ENCODE measurements at places on chromosomes 2 and 18. TPM values are rescaled to one million over a fixed set of nuclear protein-coding genes. Genes with fewer than 3 reads are reported as not detected.
A peak's percentile ranks its signal among the peaks of the same experiment; 100 is the strongest.

DNA sequence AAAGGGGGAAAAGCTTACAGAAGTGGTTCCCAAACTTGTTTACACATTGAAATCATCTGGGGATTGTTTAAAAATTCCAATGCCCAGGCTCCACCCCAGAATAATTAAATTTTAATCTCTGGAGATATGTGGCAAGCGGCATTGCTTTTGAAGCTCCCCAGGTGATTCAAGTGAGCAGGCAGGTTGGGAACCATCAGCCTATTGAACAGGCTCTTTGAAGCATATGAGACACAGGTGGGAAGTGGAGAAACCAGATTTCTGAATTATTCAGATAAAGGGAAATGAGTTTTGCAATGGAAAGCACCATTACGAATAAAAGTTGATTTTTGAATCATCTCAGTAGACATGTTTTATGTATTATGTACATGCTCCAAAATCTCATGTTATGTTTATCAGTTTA is 57.6 kb upstream of the NOSTRIN start:
- no peak for DNase-seq

GRCh38 chr2:200619279-200619678 is 33.5 kb downstream of the AOX1 start:
- peak; percentile 62 for DNase-seq

DNA sequence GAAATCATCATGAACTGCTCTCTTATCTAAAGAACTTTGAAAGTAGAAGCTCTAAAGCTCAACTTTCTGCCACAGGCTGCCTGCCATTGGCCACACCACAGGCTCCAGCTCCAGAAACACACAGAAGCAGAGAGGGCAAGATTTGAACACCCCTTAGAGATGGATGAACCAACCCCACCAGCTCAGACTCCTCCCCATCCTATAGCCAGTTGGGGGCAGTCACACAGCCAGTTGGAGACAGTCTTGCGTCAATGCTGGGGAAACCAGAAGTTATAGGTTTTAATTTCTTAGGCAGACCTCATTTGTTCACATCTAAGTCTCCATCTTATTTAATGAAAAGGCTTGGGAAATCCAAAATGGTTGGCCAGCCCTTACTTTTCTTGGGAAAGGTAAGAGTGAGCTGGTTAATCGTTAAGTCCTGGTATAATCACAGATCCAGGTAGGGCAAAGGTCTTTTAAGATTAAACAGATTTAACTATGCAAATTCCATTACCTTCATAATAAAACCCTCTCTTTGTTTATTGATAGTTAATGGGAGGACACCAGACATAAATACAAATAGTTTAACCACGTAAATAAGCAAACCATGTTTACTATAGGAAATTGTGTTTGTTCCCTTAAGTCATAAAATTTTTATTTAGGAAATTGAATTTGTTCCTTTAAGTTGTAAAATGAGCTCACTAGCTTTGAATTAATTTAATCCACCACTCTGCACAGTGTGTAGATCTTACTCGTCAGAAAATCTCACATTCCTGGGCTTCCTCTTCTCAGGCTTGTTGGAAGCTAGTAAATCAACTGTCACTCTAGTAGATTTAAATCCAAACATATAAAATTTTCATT is 28.0 kb downstream of the MRO start:
- DNase-seq, result no peak

GRCh38 chr2:125169022-125169763 is 1144.1 kb downstream of the CNTNAP5 start:
- no peak for DNase-seq

GRCh38 chr2:105773568-105773967 is 28.9 kb downstream of the NCK2 start:
- DNase-seq, result no peak

GRCh38 chr2:20880221-20880771 is 57.4 kb upstream of the LDAH start:
- DNase-seq, result peak; percentile 4

KATNAL2 gene
- 2.0 TPM for total RNA-seq

DNA sequence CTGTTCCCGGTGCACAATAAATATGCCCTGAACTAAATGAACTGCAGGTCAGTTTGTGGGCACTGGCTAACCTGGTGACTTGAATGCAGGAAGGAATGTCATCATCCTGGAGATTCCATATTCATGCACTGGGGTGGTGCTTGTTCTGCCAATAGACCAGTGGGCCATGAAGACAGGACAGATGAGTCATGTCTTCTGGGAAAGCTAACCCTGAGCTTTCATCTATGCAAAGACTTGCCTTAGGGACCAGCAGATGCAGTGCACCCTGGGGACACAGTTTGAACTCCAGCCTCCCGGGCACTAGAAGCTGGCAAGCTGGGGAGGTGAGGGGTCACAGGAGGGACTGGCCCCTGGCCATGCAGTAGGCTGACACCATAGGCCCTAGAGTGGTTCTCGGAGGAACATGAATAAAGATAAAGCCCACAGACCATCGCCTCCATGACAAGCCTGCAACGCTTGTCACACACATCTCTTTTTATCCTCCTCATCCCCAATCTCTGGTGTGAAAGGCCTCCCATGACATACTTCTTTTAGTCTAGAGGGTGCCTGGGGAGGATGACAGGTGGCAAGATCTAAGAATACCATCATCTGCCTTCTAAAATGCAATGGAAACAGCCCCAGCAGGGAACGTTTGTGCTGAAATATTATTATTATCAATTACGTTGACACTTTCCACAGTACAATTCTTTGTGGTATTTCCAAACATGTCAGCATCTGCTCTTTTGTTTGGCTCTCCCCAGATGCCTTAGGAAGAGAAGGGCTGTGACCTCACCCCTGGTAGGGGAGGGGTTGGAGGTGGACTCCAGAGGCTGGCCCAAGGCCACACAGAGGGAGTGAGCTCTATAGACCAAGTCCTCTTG is 267.4 kb upstream of the RAB6C start:
- DNase-seq, result no peak

ESCO1 gene
- total RNA-seq, result 17.5 TPM

IL1F10 gene
- not detected for total RNA-seq

GRCh38 chr2:19120941-19121750 is 237.3 kb downstream of the OSR1 start:
- peak; percentile 96 for DNase-seq

DNA sequence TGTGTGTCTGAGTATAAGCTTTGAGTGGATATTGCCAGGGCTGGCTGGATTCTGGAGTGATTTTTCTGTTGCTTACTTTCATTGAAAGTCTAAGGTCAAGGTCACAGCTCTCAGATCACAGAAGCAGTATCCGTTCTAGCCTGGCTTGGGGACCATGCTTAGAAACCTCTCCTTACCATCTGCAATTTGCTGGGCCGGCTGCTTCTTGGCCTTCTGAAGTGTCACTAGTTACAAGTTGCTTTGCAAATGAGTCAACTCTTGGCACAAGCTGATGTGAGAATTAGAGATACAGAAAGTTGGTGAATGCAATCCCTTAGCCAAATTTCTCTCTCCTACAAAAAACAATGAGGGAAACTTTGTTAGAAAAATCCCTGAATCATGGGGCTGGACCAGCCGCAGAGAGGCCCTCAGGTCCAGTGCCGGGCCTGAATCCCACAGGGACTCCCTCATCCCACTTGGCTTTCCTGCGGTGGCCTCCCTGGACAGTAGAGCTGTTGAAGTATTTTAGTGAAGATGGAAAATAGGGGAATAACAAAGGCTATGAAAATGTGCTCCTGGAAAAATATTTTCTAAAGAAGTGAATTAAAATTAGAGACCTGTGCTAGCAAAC is 92.7 kb upstream of the CNGA3 start:
- DNase-seq, result no peak

DNA sequence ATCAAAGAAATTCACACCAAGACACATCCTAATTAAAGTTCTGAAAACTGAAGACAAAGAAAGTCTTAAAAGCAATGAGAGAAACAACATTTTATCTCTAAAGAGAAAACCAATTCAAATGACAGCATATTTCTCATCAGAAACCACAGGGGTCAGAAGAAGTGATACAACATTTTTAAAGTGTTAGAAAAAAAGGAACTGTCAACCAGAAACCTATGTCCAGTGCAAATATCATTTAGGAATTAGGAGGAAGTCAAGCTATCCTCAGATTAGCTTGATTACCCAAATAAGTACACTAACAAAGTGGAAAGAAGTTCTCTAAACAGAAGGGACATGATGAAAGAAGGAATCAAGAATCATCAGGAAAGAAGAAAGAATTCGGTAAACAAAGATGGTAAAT is 59.5 kb upstream of the BCL2L11 start:
- no peak for DNase-seq

GRCh38 chr2:24723665-24724064 is 69.5 kb downstream of the PTRHD1 start:
- DNase-seq, result no peak

DNA sequence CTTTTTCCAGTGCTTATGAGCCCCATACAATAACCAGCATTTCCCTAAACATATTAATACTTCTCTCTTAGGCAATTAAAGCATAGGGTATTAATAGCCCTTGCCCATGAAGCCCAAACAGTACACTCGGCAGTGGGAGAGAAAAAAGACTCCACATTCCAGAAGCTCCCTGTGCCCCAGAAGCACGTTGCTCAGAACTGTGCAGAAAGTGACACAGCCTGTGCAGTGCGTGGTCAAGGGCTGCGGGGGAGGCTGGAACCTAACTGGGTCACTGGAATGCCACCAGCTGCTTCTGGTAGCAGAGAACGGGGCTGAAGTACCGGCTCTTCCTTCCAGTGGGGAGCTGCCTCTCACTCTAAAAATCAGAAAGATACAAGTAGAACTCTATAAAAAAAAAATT is 32.7 kb downstream of the EIPR1 start:
- DNase-seq, result no peak

GRCh38 chr18:79902075-79902474 is 49.4 kb downstream of the SLC66A2 start:
- DNase-seq, result no peak

GRCh38 chr2:238848976-238849853 is 1.3 kb downstream of the TWIST2 start:
- DNase-seq, result no peak

DNA sequence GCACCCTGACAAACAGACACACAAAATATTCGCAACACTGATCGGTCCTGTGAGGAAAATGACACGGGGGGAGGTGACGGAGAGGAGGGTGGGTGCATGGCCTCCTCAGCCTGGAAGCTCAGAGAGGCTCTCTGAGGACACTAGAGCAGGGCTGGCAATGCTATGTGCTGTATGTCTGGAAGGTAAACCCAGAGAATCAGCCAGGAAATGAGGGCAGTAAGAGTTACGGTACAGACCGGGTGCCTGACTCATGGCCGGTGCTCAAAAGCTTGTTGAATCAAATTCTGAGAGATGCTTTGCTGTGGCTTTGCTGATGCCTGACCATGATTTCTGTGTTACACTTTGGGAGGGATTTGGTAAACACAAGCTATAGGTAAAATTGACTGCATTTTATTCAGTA is 81.9 kb downstream of the CCDC93 start:
- no peak for DNase-seq

TMEM169 gene
- total RNA-seq, result not detected

- DNase-seq, result no peak
Measured at GRCh38 chr2:215514516-215514915, 78.6 kb upstream of the FN1 start.

SKOR2 gene
- total RNA-seq, result not detected

- DNase-seq, result peak; percentile 83
Measured at GRCh38 chr18:34707670-34708069, 2.4 kb upstream of the DTNA start.

GRCh38 chr2:19021100-19021476 is 337.3 kb downstream of the OSR1 start:
- peak; percentile 64 for DNase-seq

DNA sequence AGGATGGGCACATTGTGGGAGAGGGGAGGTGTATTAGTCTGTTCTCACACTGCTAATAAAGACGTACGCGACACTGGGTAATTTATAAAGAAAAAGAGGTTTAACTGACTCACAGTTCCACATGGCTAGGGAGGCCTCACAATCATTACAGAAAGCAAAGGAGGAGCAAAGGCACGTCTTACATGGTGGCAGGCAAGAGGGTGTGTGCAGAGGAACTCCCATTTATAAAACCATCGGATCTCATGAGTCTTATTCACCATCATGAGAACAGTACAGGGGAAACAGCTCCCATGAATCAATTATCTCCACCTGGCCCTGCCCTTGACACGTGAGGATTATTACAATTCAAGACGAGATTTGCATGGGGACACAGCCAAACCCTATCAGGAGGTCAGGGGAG is 266.7 kb downstream of the HAUS1 start:
- DNase-seq, result no peak

- no peak for DNase-seq
Measured at GRCh38 chr2:69177785-69178636, 165.0 kb downstream of the ANTXR1 start.

GRCh38 chr2:229501051-229501794 is 213.1 kb downstream of the DNER start:
- DNase-seq, result no peak

DNA sequence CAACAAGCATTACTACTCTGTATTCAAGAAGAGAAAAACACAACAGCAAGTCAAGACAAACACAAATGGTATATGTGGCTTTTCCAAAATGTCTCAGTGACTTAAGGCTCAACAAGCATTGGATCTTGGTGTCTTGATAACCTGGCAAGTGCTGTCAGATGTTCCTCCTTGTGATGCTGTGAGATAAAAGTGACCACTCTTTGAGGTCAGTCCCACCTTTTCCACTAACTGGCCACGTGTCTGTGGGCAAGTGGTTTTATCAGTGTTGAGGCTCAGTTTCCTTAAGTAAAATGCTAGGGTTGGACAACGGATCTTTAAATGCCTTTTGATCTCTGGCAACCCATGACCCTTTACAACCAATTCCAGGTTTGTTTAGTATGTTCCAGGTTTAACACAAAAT is 98.7 kb downstream of the BCL2 start:
- no peak for DNase-seq

GRCh38 chr18:74444104-74444503 is 13.0 kb downstream of the DIPK1C start:
- no peak for DNase-seq

DNA sequence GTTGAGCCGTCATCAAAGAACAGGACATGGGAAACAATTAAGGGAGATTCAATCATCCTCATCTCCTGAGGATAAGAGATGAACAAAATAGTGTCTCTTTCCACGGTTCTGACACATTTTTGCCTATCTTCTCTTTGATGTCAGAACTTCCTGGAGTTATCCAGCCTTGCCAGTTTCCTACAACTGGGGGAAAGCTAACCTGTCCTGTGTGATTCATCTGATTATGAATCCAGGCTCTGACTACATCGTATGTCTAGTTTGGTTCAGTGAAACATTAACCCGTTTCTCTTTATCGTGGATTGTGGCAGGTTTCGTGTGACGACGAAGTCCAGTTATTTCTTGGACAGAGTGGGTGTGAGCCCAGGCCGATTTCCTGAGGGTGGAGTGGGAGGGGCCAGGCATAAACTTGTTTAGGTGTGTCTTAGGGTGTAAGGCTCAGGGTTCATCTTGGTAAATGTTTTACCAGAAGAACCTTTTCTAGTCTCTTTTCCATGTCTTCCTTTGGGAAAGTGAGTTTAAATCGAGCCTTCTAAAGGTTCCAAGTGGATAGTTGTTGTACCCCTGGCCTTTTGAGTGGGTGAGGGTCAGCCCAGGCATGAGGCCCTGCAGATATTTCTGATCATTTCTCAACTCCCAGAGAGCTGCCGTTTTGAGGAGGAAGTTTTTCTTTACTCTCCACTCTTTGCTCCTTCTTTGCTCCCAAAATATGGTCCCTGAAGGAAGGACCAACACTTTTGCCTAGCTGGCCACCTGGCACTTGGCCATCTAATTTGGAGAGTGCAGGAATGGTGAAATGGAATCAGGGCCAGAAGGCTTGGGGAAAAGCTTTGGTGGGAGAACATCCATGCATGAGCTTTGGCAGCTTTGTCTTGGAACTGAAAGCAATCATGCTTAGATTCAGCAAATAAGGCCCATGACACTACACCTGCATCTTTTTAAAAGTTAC is 50.4 kb upstream of the FZD5 start:
- DNase-seq, result peak; percentile 72

GRCh38 chr2:74892609-74893008 is 58.7 kb downstream of the HK2 start:
- no peak for DNase-seq

GRCh38 chr2:149410701-149411484 is 80.5 kb downstream of the LYPD6 start:
- peak; percentile 73 for DNase-seq
